ENCODE measurements at places on chromosomes 7 and 10.
A peak's percentile ranks its signal among the peaks of the same experiment; 100 is the strongest.

DNA sequence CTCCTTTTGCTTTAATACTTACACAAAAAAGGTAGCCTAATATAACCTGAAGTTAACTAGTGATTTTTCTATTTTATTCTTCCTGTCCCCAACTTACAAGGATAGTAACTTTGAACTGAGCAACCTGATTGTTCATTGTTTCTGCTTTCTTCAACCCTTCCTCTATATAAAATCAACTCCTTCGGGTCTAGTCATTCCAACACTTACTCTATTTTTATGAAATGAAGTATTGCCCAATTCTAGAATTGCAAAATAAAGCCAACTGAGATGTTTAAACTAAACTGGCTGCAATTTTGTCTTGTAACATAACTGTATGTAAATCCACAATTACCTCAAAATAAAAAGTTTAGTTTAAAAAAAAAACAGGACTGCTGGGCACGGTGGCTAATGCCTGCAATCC, 20.3 kb upstream of the DNA2 start:
- DNase-seq, result no peak

GRCh38 chr7:121198502-121198901, 130.3 kb upstream of the WNT16 start:
- no peak for DNase-seq

GRCh38 chr7:525740-526139, 6.1 kb upstream of the PDGFA start:
- peak; percentile 57 for DNase-seq

DNA sequence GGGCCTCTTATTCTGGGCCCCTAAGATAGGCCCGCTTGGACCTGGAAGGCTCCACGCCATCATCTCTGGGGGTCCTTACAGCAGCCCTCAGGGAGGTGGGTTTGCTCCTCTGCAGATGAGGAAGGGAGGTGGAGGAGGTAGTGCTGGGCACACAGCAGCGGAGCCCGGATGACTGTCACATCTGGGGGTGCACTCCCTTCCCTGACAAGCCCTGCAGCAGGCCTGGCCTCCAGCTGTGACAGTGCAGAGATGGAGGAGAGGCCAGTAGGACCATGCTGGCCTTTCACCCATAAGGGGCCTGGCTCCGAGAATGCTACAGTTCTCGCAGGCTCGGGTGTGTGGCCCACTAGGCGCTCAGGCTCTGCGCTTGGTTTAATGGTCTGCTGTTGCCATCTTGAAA, 9.2 kb downstream of the GDF2 start:
- DNase-seq, result no peak

- no peak for DNase-seq
Observed at GRCh38 chr10:117462424-117462792, 80.1 kb upstream of the EMX2 start.

- peak; percentile 24 for DNase-seq
Observed at GRCh38 chr7:36132012-36132411, 21.0 kb upstream of the EEPD1 start.

- DNase-seq, result no peak
Observed at GRCh38 chr7:113199841-113200240, 81.5 kb upstream of the SMIM30 start.

DNA sequence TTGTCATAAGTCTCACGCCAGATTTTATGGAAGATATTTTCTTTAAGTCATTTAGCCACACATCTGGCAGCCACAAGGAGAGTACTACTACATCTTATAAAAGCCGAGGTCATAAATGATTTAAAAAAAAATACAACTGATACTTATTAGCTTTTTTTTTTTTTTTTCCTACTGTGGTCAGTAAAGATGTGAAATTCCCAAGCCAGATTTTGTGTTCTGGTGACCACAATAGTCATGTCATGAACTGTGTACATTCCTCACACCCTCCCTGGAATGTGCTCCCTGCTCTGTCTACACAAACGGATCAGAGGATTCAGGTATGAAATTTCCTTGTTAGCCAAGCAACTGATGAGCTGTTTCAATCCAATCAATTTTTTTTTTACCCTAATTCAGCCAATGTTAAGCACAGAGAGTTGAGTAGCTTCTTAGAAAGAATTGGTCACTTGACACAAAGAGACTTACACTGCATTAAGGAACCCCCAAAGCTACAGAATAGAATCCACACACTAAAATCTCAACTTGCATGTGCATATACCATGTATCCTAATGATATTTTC, 54.7 kb downstream of the CHRM2 start:
- DNase-seq, result no peak

DNA sequence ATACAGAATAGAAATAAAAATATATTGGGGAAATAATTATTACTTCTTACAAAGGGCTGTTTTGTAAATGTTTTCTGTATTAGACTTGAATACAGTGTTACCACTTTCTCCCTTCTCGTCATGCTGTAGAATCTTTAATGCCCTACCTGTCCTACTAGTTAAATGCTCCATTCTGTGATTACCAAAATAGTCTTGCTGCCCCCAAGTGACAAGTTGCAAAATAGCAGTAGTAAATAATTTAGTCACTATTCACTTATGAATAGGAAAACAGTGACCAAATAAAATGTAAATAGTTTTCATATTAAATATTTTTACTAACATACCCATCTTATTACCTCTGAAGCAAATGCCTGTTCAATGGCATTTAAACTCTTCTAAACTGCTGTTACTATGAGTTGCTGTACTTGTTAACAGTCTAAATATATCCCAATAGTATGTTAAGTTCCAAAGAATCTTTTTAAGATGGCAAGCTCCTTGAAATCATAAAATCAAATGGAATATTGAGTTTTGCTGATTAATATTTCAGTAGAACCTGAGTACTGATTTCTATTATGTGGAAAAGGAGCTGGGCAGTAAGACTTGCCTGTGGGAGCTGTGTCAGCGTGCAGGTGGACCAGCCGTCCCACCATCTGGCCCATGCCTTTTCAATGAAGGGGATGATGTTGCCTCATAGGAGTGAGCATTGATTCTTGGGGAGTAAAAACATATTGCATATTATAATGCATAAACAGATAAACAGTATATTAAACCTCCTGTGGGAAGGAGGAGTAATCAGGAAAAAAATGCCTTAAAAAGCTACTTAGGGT, 18.1 kb upstream of the OIT3 start:
- peak; percentile 59 for DNase-seq

DNA sequence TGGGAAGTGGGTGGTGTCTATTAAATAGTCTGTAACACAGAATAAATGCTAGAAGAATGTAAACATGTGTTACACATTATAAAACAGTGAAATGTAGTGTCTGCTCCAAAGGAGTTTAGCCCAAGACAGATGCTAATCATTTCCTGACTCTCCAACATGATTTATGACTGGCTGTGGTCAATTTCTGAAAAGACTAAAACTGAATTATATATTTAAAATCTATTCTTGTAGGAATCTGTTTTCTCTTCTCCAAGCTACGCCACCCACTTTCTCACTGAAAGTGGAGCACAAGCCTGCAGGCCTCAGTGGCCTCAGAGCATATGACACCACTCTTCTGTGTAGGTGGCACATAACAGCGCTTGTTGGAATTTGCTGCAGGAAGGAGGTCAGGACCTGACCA, 44.4 kb downstream of the CTTNBP2 start:
- no peak for DNase-seq

DNA sequence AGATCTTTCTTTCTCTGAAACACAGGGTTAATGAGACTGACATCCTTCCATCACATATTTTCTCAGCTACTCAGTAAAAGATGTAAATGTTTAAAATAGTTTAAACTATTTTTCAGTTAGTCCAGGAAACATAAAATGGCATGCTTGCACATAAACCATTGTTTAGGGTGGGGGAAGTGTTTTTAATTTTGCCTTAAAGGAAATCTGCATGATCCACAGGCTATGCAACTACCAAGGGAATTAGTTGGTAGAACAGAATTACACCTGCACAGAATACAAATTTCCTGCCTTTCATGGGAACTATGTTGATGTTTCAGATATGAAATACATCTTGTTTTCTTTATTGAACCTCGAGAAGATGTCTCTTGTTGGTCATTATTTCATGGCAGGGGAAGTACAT, 10.6 kb downstream of the CAV1 start:
- no peak for DNase-seq

DNA sequence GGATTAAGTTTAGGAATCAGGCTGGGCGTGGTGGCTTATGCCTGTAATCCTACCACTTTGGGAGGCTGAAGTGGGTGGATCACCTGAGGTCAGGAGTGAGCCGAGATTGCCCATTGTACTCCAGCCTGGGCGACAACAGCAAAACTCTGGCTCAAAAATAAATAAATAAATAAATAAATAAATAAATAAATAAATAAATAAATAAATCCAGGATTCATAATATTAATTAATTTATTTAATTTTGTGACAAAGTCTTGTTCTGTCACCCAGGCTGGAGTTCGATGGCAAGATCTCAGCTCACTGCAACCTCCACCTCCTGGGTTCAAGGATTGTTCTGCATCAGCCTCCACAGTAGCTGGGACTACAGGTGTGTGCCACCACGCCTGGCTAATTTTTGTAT, 4.2 kb downstream of the SUGCT start:
- DNase-seq, result no peak

- DNase-seq, result no peak
Observed at GRCh38 chr10:89341649-89342048, 13.9 kb downstream of the IFIT3 start.

DNA sequence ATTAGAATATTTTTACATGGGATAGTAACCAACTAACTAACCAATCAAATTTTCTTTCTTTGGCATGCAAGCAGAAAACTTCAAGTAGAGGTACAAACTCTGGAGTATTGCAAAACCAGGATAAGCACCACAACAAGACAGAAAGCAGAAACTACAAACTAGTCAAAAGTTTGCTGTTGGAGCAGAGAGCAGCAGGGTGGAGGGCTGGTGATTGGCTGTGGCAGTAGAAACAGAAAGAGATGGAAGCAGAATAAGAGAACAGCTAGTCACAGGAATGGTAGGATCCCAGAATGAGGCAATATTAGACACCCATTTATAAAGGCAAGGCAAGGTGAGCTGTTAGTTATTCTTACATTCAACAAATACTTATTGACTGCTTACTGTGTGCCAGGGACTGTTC, 6.8 kb upstream of the MACC1 start:
- DNase-seq, result no peak

GRCh38 chr7:28815369-28815927, 142.7 kb downstream of the TRIL start:
- no peak for DNase-seq

DNA sequence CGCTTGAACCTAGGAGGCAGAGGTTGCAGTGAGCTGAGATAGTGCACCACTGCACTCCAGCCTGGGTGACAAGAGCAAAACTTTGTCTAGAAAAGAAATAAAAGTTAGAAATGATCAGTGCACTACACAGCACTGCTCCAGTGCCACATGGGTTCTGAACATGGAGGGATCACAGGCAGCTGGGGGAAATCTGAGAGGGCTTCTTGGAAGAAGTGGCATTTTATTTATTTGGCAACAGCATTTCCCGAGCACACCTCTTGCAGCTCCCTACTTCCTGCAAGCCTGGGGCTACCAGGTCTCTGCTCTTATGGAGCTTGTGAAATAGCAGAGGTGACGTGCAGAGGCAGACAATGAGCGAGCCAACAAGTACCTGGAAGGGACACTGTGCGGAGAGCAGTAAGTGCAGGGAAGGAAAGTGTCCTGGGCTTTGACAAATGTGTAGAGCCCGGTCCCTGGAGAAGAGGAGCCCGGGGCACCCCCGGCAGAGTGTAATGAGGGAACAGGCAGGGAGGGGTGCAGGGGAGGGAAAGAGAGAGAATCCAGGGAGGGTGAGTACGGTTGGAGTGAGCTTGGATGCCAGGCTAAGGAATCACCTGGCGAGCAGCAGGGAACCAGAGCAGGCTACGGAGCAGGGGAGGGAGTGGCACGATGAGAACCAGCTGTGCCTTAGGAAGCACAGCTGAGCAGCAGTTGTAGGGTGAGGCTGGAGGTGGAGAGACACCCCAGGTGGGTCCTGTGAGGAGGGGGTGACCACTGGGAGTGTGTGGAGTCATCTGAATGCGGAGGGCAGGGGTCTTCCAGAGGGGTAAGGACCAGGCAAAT, 104.6 kb upstream of the CTBP2 start:
- no peak for DNase-seq

DNA sequence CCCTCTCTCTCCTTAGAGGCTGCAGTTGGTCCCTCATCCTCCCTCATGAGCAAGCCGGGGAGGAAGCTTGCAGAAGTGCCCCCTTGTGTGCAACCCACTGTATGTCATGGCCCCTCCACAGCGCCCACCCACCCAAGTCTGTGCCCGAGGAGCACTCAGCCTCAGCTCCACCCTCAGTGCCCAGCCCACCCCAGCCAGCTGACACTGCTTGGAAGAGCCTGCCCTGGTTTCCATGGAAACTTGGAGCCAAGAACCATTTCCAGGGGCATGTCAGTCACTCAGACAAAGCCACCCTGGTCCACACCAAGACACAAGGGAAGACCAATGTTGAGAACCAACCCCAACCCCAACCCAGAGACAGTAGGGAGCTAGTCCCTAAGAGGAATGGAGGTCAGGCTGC, 79.5 kb downstream of the PAX2 start:
- no peak for DNase-seq

GRCh38 chr7:135463908-135464307, 46.0 kb downstream of the CNOT4 start:
- peak; percentile 12 for DNase-seq

DNA sequence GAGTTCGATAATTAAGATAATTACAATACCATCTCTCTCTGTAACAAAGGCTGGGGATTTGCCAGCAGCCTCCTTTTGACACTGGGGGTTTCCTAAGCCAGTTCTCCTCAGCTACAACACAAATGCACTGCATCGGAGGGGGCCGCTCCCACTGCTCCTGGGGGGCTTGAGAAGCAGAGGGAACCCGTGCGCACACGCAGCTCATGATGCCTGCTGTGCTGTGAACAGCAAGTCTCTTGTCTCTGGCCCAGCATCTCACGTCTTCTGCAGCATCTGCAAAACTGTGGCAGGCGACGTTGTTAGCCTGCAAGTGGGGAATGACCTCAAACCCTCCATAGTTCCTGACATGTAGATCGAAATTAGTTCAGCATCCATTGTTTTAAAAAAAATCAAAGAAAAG, 5.5 kb downstream of the VIPR2 start:
- DNase-seq, result no peak

- peak; percentile 25 for DNase-seq
Observed at GRCh38 chr10:74008212-74008731, 10.4 kb downstream of the VCL start.

DNA sequence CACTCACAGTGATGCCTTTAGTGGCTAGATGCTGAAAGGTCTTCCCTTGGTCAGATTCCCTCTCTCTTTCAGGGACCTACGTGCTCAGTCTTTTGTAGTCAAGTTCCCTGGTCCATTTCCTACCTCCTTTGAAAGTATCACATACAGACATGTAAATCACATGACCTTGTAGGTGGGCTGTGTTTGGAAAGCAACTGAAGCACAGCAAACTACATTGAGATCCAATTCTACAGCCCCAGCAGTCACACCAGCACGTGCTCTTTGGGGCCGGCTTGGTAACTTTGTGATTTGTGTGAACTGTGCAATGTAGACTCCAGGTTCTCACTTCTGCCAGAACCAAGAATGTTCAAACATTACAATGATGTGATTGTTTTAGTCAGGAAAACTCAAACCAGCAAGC, 89.7 kb upstream of the PLPP4 start:
- DNase-seq, result no peak

GRCh38 chr7:15886626-15887025, 200.1 kb upstream of the MEOX2 start:
- DNase-seq, result no peak

All from Kasumi-1 (cell line).